Calu3 (cell line): ENCODE measurements at places on chromosomes 16 and 17.
A peak's percentile ranks its signal among the peaks of the same experiment; 100 is the strongest.

GRCh38 chr17:5962371-5962770 lies 107.8 kb upstream of the WSCD1 start:
- no peak for DNase-seq

DNA sequence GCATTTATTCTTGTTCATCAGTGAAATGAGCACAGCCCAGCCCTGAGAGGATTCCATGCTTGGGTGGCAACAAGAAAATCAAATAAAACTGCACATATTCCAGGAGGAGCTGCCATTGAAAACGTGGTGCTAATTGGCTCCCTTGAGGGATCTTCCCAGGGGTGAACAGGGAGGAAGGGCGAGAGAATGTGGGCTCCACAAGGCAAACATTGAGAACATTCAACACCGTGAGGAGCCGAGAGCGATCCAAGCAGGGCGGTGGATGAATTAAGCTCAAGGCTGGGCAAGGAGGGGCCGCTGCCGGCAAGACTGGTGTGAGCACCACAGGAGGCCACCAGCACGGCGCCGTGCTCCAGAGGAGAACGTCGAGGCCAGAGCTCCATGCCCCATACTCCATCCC lies 166.9 kb downstream of the C16orf95 start:
- DNase-seq, result no peak

GRCh38 chr17:48295362-48296288 lies 134.4 kb downstream of the SKAP1 start:
- DNase-seq, result no peak

DNA sequence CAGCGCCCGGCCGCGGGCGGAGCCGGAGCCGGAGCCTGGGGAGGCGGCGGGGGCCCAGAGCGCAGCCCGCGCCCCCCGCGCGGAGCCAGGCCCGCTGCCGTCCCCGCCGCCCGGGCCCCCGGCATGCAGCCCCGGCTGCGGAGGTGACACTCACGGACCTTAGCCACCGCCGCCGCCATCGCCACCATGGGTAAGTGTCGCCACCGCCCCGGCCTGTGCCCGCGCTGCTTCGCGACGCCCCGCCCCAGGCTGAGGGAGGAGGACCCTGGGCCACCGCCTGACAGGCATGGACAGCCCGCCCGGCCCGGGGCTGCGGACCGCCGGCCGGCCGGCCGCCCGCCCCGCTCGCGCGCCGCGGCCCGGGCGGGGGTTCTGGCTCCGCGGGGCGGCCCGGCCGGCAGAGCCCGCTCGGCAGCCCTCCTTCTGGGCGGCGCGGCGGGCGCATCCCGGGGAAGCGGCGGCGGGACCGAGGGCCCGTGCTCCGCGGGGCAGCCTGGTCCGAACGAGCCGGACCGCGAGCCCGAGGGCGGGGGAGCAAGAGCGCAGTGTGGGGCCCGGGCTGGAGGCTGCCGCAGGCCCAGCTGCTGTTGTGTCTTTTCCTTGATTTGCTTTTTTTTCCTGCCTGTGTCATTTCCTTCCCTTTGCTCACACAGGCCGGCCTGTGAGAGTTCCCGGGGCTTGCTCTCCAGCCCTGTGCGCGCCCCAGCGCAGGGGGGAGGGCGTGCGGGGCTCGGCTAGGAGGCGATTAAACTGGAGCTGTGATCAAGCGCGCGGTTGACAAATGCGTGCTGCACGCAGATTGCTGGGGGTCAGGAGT lies 565 bp downstream of the MAP3K3 start:
- DNase-seq, result peak; percentile 68

- DNase-seq, result no peak
Measured at GRCh38 chr17:73284354-73284753, 22.7 kb upstream of the CPSF4L start.

- no peak for DNase-seq
Measured at GRCh38 chr17:44043272-44043696, 23.2 kb downstream of the LSM12 start.

GRCh38 chr17:50976951-50977472 lies 110.9 kb upstream of the TOB1 start:
- DNase-seq, result no peak

- peak; percentile 9 for DNase-seq
Measured at GRCh38 chr16:35431829-35432663, 1972.6 kb downstream of the TP53TG3F start.

GRCh38 chr17:65194670-65195334 lies 57.6 kb downstream of the RGS9 start:
- no peak for DNase-seq

DNA sequence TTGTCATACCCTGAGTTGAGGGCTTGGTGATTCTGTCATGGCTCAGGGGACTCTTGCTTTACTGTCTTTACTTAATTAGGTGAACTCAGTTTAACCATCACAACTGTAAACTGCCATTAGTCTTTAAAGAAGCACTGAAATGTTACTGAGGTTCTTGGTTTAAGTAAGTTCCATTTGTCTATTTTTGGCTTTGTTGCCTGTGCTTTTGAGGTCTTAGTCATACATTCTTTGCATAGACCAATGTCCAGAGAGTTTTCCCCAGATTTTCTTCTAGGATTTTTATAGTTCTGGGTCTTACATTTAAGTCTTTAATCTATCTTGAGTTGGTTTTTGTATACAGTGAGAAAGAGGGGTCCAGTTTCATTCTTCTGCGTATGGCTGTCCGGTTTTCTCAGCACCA lies 137.5 kb downstream of the SOCS1 start:
- no peak for DNase-seq

DNA sequence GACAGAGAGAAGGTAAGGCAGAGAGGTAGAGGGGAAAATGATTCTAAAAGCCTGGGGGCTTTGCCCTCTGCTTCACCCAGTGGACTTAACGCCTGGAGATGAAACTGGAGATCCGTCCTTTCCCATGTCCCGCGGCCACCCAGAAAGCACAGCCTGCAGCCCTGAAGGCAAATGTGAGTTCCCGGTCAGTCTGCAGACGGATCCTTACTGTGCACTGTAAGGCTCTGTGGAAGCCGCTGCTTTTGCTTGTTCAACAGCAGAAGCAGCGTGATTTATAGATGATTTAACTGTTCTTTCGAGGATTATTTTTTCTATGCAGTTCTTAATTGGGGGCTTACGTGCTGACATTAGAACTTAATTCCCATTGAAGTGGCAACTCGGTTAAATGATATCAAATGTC lies 290.4 kb downstream of the FOXL1 start:
- DNase-seq, result no peak

DNA sequence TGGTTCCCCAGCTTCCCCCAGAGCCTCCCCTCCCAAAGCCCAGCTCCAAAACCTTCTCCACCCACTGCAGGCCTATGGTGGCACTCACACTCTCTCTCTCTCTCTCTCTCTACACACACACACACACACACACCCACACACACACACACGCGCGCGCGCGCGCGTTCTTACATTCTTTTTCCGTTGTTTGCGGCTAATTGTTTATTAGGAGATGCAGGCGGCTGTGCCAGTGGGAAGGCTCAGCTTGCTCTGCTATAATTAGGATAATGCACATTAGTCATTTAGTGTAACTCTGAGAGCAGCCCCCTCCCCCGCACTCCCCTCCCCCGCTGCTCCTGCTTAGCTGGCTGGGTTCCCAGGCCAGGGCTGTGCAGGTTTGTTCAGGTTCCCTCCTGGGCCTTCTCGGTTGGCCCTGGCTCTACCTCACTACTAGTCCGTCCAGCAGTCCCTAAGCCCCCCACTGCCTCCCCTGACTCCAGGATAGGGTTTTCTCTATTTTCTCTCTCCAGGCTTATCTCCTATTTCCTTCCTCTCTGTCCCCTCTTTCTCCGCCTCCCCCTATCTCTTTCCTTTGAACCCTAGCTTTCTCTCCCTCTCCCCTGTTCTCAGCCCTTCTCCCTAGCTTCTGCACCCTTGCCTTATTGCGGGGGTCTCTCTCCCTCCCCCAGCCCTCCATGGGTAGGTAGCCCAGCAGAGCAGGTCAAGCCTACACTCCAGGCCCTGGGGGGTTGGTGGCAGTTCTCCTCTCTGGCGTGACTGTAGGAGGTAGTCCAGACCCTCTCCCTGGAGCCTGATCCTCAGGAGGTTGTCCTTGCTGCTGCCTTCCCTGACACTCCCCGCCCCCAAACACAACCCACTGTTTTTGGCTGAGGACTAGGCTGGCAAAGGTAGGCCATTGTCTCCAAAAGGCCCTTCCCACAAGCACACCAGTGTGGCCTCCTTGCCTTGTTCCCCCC lies 34.0 kb downstream of the TMEM132E start:
- DNase-seq, result no peak

GRCh38 chr16:85384833-85385462 lies 228.2 kb upstream of the GSE1 start:
- peak; percentile 33 for DNase-seq

GRCh38 chr17:27233776-27234175 lies 60.1 kb upstream of the WSB1 start:
- DNase-seq, result no peak

DNA sequence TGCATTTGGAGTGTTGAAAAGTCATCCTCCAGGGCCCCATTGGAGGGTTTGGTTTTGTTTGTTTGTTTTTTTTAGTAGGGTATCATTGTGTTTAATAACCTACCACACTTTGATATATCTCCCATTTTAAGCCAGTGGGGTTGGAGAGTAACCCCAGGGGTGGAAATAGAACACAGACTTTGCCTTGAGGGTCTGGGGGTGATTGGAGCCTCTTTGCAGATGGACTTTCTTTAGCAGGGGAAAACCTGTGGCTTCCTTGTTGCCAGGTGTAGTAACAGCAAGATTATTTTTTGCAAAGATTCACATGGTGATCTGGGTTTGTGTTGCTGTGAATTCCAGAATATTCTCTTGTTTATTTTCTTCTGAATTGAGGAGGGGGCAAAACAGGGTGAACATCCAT lies 1.5 kb downstream of the ABCC1 start:
- DNase-seq, result no peak

DNA sequence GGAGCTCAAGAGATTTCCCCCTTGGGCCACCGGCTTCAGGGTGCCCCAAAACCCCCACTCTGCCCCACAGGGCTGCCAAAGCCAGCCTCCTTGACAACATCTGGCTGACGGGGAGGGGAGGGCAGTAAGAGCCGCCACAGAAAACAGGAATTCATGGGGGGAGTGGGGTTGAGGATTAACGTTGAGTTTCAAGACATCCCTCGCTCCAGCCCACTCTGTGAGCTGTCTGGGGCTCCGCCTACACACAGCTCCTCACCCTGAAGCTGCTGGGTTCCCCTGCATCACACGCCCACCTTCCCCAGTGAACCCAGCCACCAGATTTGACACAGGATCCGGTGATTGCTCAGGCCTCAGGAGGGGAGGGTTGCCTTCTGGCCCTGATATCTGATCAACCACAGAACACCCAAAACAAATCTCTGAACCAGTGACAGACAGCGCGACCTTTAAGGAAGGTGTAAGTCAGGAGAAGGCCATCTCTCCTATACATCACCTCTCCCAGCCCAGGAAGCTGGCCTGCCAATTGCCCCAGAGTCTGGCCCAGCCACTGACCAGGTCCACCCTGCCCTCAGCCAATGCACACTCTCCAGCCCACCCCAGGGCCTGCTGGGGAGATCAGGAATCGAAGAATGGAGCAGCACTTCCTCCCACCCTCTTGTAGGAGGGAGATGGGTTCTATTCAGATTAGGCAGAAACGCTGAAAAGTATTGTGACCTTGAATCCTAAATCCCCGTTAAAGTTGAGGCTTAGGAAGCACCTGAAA lies 132.1 kb downstream of the CLEC16A start:
- DNase-seq, result no peak

DNA sequence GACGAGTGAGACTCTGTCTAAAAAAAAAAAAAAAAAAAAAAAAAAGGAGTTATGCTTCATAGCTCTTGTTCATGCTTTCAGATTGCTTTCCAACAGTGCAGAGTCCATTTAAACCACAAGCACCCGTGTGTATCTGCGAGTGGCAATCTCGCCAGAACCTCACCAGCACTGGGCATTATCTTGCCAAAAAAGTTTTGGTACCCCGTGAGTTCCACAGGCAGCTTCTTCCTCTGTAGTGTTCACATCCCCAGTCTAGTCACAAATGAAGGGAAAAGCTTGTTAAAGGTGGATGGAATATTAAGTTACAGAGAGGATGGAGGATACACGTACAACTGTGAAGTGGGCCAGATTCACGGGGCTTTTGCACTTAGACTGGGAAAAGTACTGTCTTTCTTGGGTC lies 33.5 kb downstream of the WSB1 start:
- no peak for DNase-seq

DNA sequence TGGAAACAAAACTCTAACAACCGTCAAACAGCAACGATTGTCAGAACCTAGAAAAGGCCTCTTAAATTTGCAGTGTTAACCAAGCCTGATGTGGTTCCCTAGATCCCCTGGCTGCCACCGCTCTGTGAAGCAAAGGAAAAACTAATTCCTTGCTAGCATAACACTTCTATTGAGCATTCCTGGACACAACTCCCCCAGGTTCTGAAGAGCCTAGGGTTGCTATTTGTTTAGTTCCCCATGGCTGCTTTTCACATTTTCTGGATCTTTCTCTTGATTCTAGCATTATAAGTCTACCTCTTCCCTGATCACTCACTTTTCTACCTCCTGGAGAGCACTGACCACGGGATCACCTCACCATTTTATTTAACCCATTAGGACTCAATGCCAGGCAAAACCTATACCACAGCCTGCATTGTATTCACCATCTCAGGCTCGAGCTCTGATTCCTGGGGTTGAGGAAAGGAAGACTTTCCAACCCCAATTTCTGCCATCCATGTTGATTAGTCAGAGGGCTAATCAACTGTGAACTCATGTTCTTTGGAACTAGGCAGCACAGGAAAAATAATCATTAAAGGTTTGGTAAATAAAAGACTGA lies 692 bp upstream of the KCNJ16 start:
- DNase-seq, result no peak

- peak; percentile 38 for DNase-seq
Measured at GRCh38 chr17:17900615-17901520, 64.1 kb upstream of the SREBF1 start.

GRCh38 chr17:12415031-12415430 lies 250.7 kb upstream of the MYOCD start:
- no peak for DNase-seq

GRCh38 chr16:89519881-89520280 lies 11.7 kb downstream of the SPG7 start:
- DNase-seq, result no peak

DNA sequence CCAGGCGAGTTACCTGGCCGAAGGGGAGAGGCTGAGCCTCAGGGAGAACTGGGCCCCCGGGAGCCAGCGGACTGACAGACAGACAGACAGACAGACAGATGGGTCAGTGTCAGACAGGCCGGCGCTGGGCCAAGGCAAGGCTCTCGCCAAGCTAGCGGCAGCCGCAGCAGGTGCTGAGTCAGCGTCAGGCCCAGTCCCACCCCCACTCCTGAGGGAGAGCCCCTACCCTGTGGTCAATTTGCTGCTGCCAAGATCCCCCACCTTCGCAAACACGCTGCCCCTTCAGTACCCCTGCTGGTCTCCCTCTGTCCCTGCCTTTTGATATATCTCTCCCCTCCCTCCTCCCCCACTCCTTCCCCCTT lies 1.5 kb downstream of the FGF11 start:
- no peak for DNase-seq

GRCh38 chr17:66848496-66848895 lies 13.6 kb downstream of the CACNG5 start:
- DNase-seq, result no peak

DNA sequence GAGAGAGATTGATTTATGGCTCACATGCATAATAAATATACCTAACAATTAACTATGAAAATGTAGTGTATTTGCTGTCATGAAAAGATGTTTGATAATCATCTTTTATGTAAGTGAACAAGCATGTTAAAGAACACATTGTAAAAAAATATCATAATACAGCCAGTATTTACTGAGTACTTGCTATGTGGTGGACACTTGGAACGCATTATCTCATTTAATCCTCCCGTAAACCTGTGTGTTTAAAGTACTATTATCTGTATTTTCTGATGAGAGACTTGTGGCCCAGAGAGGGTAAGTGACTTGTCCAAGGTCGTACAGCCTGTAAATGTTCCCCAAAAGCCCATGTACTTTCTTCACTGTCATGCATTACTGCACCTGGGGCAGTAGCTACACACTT lies 70.7 kb downstream of the PRKCA start:
- no peak for DNase-seq

- no peak for DNase-seq
Measured at GRCh38 chr16:4570086-4570485, 13.9 kb downstream of the C16orf96 start.
